ENCODE measurements at places on chromosomes 12 and 14. TPM values are rescaled to one million over a fixed set of nuclear protein-coding genes. Genes with fewer than 3 reads are reported as not detected.

DNA sequence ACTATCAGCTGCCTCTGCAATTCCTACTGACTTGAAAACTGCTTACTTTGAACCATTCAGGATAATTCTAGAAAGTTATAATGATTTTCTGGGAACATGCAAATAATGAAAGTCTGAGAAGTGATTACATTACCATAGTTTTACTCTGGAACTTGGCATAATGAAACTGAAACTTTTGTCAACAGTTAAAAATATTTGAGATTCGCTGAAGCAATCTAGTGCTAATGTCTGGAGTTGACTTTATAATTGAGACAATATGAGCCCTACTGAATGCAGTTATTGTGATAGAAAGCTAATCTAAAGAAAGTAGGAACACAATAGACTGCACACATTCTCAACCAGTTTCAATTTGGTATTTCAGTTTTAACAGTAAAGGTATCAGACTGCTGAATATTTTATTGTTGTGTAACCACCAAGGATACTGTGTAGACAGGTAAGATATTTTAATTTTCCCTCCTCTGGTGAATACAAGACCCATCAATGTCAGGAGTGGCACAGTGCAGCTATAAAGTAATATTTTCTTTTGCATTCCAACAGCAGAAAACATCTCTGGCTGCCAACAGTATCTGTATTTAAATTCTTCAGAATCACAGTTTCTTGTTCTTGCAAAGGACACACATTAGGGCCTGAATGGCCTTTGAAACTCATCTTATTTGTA is 483.5 kb downstream of the ATP23 start:
- DNase-seq, result no peak

DNA sequence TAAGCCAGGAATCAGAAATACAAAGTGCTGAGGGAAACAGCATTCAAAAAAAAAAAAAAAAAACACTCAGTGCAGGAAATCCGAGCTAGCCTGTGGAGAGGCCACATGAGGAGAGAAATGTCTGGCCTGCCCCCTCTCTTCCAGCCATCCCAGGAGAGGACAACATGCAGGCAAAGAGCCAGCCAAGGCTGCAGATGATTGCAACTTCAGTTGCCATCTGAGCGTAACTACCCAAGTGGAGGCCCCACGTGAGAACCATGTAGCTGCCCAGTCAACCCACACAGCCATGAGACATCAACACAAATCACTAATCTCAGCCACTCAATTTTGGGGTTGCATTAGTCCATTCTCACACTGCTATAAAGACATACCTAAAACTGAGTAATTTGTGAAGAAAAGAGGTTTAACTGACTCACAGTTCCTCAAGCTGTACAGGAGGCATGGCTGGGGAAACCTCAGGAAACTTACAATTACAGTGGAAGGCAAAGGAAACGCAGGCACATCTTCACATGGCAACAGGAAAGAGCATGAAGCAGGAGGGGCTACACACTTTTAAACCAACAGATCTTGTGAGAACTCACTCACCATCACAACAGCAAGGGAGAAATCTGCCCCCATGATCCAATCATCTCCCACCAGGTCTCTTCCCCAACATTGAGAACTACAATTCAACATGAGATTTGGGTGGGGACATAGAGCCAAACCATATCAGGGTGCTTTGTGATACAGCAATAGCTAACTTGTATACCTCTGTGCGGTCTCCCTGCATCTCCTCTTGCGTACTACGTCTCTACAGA is 161.1 kb downstream of the PIWIL1 start:
- DNase-seq, result no peak

DNA sequence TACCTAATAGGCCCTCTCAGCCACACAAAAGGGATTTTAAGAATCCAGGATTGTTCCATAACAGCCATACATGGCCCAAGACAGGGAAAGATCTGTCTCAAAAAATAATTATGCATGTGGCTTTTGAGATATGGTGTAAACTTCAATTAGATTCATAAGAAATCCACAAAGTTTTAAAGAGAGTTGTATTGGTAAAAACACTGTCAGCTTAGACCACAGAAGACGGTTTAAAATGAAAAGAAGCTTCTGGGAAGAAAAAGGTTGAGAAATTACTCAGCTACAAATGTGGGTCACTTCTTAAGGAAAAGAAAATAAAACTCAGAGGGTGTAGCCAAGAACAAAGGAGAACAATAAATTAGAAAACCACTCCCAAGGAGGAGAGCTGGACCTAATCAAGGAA is 191.4 kb downstream of the KIF26A start:
- no peak for DNase-seq

DNA sequence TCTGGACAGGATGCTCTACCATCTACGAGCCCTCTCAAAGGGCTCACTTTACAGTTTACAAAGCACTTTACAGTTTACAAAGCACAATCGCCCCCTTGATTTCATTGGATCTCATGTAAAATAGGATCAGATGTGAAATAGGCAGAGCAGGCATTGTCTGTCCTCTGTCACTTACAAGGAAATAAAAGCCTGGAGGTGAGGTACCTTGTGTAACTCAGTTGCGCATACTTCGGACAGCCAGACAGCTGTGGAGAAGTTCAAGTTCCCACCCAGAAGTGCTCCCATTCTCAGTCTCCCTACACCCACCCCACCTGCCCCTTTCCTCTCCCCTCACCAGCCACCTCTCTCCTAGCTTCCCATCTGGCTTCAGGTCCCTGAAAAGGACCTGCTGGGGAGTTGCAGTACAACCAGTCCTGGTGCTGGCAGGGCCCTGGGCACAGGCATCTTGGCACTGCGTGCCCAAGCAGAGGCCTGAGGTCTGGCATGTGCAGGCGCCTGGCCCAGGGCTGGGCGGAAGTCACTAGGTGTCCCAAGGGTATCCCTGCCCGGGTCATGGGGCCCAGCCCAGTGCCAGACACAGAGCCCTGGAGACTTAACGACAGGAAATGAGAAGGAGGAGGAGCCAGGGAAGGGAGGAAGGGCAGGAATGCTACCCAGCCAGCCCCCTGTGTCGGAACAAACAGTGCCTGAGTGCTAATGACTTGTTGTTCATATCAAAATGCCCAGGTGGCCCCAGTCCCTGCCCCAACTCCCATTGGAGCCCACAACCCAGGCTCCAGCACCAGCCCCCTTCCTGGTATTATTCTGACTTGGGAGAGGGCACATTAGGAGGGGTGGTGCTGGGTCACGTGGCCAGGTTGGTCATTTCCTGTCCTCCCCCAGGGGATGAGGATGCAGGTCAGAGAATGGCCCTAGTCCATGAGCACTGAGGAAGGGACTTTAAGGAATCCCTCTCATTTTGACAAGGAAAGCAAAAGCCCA is 5.4 kb downstream of the RAPGEF3 start:
- DNase-seq, result no peak

DNA sequence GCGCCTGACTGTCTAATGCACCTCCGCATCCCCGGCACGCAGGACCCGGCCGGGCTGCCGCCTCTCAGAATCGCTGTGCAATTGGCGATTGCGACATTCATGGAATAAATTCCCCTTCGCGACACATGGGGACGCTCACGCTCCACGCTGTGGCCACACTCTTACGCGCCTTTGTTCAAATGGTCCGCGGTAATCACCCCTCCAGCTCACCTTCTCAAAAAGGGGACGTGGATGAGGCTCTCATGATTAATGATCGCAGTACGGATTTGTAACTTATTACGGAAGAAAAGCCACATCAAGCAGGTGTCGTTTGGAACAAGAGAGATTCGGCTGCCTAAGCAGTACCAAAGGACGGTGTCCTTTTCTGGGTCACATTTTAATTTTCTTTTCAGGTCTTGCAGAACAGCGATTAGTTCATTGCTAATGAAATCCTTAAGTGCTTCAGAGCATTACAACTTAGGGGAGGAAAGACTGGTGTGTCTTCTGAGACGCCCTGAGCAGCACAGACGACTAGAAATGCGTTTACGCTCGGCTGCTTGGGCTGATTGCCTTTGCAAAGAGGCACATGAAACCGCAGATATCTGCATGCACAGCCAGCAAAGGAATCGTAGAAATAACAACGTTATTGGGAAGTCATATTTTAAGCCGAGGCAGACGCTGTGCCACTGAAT is 37.3 kb upstream of the ADGRD1 start:
- no peak for DNase-seq

DNA sequence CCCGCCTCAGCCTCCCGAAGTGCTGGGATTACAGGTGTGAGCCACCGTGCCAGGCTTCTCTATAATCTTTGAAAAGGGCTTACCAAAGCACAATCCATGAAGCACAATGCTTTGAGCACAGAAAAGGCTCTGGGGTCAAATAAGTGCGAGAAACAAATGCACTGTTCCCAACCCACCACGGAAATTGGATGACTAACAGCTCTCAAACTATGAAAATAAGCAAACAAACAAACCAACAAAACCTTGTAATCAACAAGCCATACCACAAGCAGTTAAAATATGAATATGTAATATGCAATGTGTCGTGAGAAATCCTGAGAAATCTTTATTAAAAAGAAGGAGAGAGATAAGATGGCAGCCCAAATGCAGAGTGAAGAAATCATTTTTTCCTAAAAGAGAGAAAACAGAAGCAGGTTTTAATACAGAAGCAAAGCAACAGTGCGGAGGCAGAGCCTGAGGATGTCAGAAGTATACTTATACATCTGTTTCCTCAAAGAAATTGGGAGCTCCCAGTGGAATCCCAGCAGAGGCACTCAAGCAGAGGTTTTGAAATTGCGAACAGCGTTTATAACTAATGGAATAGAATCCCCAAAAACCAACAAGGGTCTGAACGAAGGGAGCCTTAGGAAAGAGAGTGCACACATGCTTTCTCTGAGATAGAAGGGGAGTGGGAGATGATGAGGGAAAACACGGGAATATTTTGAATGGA is 17.1 kb downstream of the SMCO2 start:
- no peak for DNase-seq

DNA sequence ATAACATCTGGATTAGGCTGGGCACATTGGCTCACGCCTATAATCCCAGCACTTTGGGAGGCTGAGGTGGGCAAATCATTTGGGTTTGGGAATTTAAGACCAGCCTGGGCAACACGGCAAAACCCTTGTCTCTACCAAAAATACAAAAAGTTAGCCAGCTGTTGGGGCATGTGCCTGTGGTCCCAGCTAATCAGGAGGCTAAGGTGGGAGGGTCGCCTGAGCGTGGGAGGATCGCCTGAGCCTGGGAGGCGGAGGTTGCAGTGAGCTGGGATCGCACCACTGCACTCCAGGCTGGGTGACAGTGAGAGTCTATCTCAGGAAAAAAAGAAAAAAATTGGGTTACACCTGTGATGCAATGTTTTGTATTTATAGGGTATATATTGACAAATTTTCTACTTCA is 5.3 kb downstream of the NEK9 start:
- no peak for DNase-seq

DNA sequence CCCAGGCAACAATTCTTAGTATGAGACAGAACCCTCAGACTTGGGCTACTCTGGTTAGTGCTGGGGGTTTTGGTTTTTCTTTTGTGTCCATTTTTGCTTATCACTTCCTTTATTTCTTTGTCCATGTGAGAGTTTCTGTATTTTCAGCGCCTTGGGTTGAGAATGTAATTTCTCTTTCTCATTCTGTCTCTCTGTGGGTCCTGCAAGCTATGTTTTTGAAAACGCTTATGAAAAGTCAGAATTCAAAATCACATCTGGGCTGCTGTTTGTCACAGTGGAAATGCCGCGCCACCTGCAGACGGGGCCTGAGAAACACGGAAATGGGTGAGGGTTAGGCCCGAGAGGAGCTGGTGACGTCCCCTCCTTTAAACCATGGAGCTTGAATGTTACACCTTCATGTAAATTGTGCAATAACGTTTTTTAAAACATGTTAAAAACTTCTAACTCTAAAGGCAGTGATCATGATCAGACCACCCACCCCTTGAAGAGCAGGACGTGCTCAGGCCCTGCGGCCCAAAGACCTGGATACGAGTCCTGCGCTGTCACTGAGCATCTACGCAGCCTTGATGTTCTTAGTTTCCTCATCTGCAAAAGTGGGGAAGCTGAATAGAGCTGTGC is 26.1 kb downstream of the JDP2 start:
- DNase-seq, result no peak

- DNase-seq, result no peak
These were observed 126.9 kb upstream of the KRAS start for GRCh38 chr12:25377469-25378177.

- no peak for DNase-seq
These were observed 2.7 kb upstream of the EXOC3L4 start for GRCh38 chr14:103091883-103092222.

DNA sequence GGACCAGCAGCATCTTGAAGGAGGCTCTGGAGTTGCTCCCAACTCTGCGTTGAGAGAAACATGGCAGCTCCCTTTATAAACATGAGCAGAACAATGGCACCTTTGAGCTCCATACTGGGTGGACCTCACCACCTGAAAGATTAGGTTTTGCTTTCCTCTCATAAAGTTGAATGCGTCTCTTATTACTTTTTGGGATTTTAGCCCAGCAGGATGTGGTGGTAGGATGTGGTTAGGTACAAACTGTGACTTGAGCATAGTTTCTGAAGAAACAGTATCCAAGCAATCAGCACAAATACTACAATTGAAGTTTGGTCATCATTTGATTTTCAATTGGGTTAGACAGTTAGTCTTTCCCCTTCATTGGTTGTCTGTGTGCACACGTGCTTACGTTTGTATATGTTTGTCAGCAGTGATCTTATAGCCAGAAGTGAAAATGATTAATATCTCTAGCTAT is at the start of gene PRR4:
Gene PRR4 (minus strand): TSS at position 51 of the 454 bp plus-strand sequence. CDS start 38 bp downstream, at position 13.
- no peak for DNase-seq

Gene ALKBH1
- polyA plus RNA-seq, result 11.0 TPM

Gene ART4
- 0.19 TPM for polyA plus RNA-seq

Gene NPAS3
- polyA plus RNA-seq, result 4.0 TPM

Gene TEAD4
- 99.9 TPM for polyA plus RNA-seq
